ENCODE measurements at places on chromosomes 7 and 10.

DNA sequence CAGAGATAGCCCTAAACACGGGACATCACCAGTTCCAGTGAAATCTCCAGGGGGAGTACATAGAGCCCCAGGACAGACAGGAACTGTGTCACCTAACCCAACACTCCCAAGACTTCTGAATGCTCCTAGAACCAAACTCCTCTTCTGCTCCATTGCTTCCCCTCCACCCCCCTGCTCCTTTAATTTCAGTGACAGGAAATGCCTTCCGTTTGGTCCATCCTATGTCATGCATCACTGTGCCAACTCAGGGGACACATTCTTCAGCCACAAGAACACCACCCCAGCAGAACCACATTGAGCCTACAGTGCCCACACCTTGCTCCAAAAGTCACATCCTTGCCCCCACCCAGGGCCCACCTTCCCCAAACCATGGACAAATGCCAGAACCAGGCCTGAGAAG is 100.5 kb downstream of the KCNMA1 start:
- no peak for DNase-seq

GRCh38 chr7:12250232-12250631 is 39.1 kb downstream of the TMEM106B start:
- DNase-seq = no peak

- DNase-seq = no peak
Measured at GRCh38 chr10:11013836-11014235, 3.8 kb upstream of the CELF2 start.

DNA sequence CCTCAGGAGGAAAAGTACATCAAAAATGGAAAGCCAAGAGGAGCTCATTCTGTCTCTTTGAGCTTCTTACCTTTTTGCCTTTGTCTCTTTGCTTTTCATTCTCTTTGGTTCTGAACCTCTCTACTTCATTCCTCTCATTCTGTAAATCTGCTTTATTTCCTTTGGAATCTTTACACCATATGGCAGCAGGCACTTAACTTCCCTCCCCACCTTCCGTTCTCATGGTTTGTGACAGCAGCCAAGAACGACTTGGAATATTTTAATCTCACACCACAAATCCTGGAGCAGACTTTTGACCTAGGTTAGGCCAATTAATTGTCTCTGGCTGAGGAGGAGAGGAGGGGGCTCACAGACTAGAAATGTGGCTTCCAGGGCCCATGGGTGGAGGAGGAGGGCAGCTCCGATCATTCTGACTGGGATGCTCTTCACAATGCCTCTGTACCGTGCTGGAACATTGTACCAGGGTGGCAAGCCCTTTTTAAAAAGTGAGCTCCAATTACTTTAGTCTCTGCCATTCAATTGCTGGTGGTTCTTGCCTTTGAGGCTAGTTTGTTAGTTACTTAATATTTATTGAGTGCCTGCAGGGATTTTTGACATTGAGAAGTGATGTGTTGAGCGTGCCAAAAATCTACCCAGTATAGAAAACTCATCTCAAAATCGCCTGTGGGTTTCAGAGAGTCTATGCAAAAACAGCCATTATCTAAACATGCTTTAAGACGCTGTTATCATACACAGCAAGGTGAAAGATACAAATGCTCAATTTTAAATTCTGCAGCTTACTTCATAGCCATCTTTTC is 386.6 kb downstream of the DPP6 start:
- DNase-seq = no peak

GRCh38 chr10:102657451-102657850 is 13.2 kb downstream of the TRIM8 start:
- DNase-seq = no peak

DNA sequence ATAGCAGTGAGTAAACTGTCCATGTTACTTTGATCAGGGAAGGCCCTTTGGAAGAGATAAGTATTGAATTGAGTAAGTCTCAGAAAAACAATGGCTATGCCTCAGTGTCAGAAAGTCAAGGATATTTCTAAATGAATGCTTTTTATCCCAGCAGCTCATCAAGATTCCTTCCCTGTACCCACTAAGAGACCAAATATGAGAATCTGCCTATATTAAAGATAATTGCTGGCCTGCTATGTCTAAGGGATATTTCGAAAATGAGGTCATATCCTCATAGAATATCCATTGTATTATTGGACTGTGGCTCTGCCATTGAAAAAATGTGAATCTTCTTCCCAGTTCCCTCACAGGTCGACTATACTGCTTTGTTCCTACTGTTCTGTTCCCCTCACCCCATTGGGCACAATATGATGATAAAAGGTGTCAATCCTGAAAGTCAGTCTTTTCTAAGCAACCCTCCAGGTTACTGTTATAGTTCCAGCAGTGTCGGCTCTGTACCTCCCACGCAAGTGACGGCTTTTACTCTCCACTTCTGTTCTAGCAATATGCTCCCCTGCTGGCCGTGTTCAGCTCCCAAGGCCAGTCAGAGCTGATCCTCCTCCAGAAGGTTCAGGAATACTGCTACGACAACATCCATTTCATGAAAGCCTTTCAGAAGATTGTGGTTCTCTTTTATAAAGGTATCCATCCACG is 51.7 kb downstream of the BZW2 start:
- DNase-seq = no peak

DNA sequence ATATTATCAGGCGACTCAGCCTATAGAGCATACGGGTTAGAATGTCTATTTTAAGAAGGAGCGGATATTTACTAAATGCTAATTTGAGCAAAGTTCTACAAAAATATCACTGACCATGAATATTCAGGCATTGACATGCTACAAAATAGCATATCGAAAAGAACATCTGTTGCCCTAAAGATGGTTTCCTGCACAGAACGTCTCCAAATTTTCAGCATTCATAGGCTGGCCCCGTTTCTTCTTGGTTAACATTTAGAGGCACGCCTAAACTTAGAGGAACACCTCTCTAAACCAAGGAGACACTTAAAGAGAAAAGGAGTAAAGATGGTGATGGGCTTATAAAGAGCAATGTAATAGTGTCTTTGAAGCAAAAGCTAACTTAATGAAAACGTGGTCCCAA is 1.3 kb upstream of the MINPP1 start:
- no peak for DNase-seq

DNA sequence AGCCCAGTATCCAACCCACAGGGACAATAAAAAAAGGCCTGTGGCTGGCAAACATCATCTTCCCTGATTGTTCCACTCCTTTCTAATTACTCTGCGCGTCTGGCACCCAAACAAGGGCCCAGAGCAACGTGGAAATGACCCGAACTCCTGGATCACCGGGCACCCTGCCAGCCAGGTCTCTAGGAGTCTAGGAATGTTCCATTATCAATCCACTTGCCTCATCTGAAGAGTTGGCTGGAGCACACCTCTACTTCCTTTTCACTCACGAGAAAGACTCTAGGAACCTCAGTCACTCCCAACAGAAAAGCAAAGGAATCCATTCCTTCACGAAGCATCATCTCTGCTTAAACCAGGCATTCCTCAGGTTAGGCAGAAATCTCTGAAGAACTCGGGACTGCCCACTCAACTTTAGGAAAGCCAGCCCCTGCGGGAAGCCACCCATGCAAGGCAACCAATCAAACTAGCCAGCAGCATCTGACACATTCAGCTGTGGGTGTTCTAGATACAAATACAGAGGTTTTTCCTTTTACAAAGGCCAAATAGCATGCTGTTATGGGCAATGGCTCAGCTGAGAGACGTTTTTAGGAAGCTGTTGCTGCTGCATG is 37.7 kb downstream of the ATXN7L1 start:
- no peak for DNase-seq

GRCh38 chr7:129163875-129164544 is 19.5 kb downstream of the TSPAN33 start:
- no peak for DNase-seq

DNA sequence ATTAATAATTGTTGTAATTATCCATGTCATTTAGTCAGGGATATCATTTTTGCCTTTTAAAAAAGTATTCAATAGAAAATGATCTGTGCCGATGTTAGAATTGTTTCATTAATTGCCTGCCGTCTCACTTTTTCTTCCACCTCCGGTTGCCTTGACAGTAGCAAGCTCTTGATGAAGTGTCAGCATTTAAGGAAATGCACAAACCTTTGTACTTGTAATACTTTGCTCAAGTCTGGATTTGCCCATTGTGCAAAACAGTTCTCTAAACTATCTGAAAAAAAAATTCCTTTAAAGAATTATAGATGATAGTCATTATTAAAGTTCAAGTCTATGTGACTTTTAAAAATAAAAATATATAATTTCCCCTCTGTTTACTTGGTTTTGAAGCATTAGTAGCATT is 619.7 kb downstream of the GATA3 start:
- DNase-seq = no peak

GRCh38 chr10:129279446-129280154 is 187.4 kb upstream of the MGMT start:
- DNase-seq = peak; percentile 65
